ENCODE measurements at places on chromosomes 7 and 10. TPM values are rescaled to one million over a fixed set of nuclear protein-coding genes. Genes with fewer than 3 reads are reported as not detected.

DNA sequence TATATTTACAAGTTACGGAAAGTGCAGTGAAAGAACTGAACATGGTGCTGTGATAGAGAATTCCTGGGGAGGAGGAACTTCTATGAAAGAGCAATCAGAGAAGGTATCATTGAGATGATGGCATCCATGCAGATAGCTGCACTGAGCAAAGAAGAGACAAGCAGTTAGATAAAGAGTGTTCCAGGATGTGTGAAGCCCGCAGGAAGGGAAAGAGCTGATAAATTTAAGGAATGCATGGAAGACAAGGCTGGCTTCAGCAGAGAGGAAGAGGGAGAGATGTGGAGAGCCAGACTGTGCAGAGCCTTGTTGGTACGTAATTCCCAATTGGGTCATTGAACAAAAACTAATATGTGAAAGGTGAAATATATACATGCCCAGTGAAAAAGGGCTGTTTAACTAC lies 538.9 kb downstream of the INHBA start:
- no peak for DNase-seq

GRCh38 chr7:7802531-7802930 lies 84.1 kb upstream of the RPA3 start:
- no peak for DNase-seq

DNA sequence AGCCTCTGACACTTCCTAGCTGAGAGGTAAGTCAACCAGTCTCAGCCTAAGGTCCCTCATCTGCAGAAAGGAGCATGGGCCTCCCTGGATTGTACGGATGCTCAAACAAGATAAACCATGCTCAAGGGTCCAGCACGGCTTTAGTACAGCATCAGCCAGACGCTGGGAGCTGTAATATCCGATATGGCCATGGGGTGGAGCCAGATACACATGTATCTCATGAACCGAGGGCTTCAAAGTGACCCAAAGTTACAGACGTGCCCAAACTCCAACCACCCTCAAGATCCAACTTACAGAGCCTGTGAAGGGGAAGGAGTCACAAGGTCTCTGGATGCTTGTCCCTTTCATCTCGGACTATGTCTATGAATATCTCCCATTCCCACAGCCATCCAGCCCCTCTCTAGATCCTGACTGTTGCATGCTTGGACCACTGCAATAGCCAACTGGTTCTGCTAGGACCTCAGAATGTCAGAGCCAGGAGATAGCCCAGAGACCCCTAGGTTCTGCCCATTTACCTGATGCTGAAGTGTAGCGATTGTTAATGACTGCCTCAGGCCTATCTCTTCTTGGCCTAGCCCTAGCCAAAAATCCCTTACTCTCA lies 142.4 kb downstream of the SH3PXD2A start:
- DNase-seq, result peak; percentile 90

GRCh38 chr7:132059141-132059540 lies 502.7 kb upstream of the PODXL start:
- DNase-seq, result no peak

GRCh38 chr10:116143673-116144222 lies 129.3 kb downstream of the GFRA1 start:
- DNase-seq, result no peak

- no peak for DNase-seq
Observed at GRCh38 chr7:21566094-21566493, 23.3 kb downstream of the DNAH11 start.

GRCh38 chr10:76778914-76779795 lies 858.5 kb downstream of the KCNMA1 start:
- peak; percentile 25 for DNase-seq

- peak; percentile 43 for DNase-seq
Observed at GRCh38 chr7:36440880-36441279, 51.2 kb downstream of the ANLN start.

- no peak for DNase-seq
Observed at GRCh38 chr7:2066251-2066919, 166.4 kb downstream of the MAD1L1 start.

- no peak for DNase-seq
Observed at GRCh38 chr10:119675483-119676170, 24.4 kb downstream of the BAG3 start.

PAXIP1 gene
- 9.8 TPM for total RNA-seq

GAD2 gene
- total RNA-seq, result not detected

RALA gene
- total RNA-seq, result 41.0 TPM

Measured in lung (tissue), 17 donors.